ENCODE measurements at places on chromosomes 4 and X. TPM values are rescaled to one million over a fixed set of nuclear protein-coding genes. Genes with fewer than 3 reads are reported as not detected.

Gene EREG
- total RNA-seq: under 0.01 TPM

Gene KCND1
- 0.46 TPM for total RNA-seq

Gene GYPB
- not detected for total RNA-seq

Gene TMSB15A
- 15.9 TPM for total RNA-seq

Gene ELF2
- total RNA-seq: 35.4 TPM

Gene VCX3B
- total RNA-seq: not detected

Gene CACNA1F
- not detected for total RNA-seq

Gene RTL5
- total RNA-seq: under 0.01 TPM

Gene ALAS2
- total RNA-seq: not detected

Gene TCEAL6
- not detected for total RNA-seq

Gene ATP1B4
- not detected for total RNA-seq

Gene RHOH
- not detected for total RNA-seq

Gene CCDC120
- 0.61 TPM for total RNA-seq

Gene CT45A3
- total RNA-seq: not detected

Gene PROM1
- 0.30 TPM for total RNA-seq

Gene UGT2B11
- total RNA-seq: not detected

Gene MAGEA3
- total RNA-seq: not detected

Gene SATL1
- not detected for total RNA-seq

Gene PAGE2
- not detected for total RNA-seq

Gene GPR34
- not detected for total RNA-seq

Gene MGST2
- total RNA-seq: 159 TPM

Gene HAUS3
- total RNA-seq: 10.4 TPM

Gene BRCC3
- total RNA-seq: 18.7 TPM

Gene LIMCH1
- 7.5 TPM for total RNA-seq

Gene FGF2
- total RNA-seq: 13.3 TPM

Gene CYLC1
- total RNA-seq: not detected

Gene RAB39B
- 0.15 TPM for total RNA-seq

Gene SPOCK3
- total RNA-seq: 0.32 TPM

Gene C4orf46
- total RNA-seq: 13.6 TPM

Gene ADGRG4
- total RNA-seq: not detected

Gene LAMTOR3
- 49.4 TPM for total RNA-seq

Gene CENPVL2
- total RNA-seq: not detected

Gene NOX1
- not detected for total RNA-seq

Gene GAGE13
- not detected for total RNA-seq

Gene TMEM35A
- total RNA-seq: 6.5 TPM

Gene BTK
- 0.15 TPM for total RNA-seq

Gene USP26
- total RNA-seq: not detected

Gene MSL3
- 46.8 TPM for total RNA-seq

Gene APELA
- total RNA-seq: not detected

Gene CSAG3
- not detected for total RNA-seq

Gene VCX2
- not detected for total RNA-seq

Gene EIF2S3
- total RNA-seq: 328 TPM

Gene SLC10A4
- 0.30 TPM for total RNA-seq

Gene SAGE1
- total RNA-seq: not detected

Gene AFP
- not detected for total RNA-seq

Gene PABPC1L2A
- total RNA-seq: not detected

Gene TRIM61
- total RNA-seq: under 0.01 TPM

Gene TCEAL7
- total RNA-seq: 18.4 TPM

Gene GRIA3
- 0.15 TPM for total RNA-seq

Gene SLC35A2
- 14.3 TPM for total RNA-seq

Gene BMX
- total RNA-seq: 141 TPM

Gene ERAS
- not detected for total RNA-seq

Gene IGFBP7
- 377 TPM for total RNA-seq

Gene BMP3
- not detected for total RNA-seq

Gene ZAR1
- not detected for total RNA-seq

Gene NEIL3
- total RNA-seq: 10.2 TPM
